ENCODE measurements at places on chromosomes 7 and 10.
A peak's percentile ranks its signal among the peaks of the same experiment; 100 is the strongest.

- DNase-seq: no peak
Measured at GRCh38 chr7:51980812-51981211, 664.2 kb upstream of the COBL start.

- no peak for DNase-seq
Measured at GRCh38 chr10:31630861-31631567, 297.6 kb downstream of the ARHGAP12 start.

- DNase-seq: no peak
Measured at GRCh38 chr10:30683496-30683895, 53.9 kb upstream of the LYZL2 start.

DNA sequence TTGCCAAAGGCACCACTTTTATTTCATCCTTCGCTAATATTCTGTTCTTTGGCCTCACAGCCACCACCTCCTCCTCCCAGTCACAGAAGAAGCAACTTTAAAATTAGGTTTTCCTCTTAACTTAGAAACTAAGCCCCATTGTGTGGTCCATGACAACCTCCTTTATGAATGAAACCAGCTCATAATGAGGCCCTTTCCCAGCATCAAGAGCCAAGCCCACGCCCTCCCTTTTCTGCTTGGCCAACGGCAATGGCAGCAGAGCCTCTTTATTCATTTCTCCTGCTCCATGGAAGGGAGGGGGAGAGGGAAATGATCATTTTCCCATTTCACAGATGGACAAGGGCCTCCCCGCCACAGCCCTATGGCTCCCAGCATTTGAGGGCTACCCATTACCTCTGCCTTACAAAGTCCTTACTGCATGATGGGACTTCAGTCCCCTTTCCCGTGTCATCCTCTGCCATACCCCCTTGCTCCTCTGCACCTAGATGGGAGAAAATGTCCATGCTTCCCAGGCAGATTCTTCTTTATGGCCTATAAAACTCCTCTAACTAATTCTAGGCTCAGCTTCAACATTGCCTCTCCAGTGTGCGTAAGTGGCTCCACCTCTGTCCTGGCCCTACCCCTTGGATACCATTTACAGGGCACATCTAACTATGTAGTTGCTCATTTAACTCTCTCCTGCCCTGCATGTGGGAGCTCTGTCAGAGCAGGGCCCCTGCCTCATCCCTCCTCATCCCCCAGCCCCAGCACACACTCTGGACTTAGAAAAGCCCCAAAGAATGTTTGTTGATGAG is 475.5 kb downstream of the RPS24 start:
- DNase-seq: no peak

DNA sequence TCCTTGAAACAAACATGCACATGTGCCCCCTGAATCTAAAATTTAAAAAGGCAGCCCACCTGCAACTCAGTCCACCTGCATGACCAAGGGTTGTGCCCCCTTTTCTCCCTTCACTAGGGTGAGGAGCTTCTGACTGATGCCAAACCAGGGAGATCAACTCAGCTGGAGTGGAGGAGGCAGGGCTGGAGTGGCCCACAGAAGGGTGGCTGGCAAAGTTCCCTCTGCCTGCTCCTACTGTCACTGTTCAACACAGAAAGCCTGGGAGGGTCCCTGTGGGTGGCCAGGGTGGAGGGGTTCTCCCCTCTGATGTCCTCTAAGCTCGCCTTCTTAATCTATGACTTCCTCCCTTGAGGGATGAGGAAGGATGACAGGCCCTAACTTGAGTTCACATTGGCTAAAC is 55.7 kb upstream of the ANTXRL start:
- no peak for DNase-seq

DNA sequence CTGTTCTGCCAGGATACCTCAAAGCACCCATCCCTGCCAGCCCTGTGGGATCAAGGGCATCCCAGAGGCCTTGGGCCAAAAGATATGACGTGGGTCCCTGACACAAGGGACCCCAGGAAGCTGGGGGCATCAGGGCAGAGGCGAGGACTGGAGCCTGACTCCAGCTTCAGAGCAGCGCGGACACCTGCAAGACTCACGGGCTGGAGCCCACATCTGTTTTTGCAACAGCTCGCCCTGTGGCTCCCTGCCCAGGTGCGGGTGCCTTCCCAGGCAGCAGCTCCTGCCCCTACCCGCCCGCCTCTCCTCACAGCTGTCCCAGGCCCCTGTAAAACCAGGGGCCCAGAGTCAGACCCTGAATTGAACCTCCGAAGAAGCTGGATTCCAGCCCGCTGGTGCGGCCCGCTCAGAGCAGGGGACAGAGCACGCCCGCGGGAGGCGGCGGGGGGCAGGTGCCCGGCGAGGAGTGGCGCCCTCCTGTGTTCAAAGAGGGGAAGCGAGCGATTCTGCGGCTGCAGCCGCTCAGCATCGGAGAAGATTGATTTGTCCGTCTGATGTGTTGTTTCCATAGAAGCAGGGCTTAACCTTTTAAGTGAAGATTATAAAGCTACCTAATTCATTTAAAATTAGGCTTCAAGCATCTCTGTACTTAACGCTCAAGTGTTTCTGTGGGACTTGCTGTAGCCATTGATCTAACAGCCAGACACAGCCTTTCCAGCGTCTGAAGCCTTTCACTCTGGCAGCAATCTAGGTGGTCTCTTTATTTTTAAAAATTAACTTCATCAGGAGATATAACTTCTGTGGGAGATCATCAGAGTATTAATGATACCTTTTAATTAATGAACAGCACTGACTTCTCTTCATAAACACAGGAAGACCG is 88.4 kb downstream of the BEND7 start:
- DNase-seq: peak; percentile 70

GRCh38 chr7:42735081-42735480 is 176.8 kb downstream of the C7orf25 start:
- no peak for DNase-seq

DNA sequence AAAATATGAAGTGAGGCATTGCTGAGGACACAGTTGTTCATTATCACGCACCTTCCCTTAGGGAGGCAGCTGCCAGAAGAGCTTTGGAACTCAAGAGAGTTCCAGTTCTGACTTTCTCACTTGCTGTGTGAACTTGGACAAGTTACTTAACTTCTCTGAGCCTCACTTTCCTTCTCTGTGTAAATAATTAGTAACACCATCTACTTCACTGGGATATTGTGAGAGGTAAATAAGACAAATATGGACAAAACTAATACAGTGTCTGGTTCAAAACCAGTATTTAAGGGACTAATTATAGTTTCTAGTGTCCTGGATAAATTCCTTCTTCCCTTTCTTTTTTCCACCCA is 6.3 kb upstream of the SLC13A4 start:
- no peak for DNase-seq

- no peak for DNase-seq
Measured at GRCh38 chr7:77320137-77320536, 96.0 kb downstream of the GSAP start.

DNA sequence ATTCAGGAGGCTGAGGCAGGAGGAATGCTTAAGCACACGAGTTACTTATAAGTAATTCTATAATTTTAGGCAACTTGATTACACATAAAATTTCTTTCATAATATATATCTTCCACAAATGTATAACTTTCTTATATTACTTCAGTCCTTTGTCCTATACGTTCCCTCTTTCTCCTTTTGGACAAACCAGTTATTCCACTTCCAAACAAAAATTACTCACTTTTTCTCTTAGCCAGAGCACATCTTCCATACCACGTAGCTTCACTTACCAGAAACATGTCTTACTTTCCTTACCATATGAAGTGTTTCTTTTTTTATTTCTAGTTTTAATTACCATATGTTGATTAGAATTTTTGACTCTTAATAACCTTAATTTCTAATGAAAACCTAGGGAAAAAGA is 64.6 kb downstream of the ARL5B start:
- DNase-seq: no peak

DNA sequence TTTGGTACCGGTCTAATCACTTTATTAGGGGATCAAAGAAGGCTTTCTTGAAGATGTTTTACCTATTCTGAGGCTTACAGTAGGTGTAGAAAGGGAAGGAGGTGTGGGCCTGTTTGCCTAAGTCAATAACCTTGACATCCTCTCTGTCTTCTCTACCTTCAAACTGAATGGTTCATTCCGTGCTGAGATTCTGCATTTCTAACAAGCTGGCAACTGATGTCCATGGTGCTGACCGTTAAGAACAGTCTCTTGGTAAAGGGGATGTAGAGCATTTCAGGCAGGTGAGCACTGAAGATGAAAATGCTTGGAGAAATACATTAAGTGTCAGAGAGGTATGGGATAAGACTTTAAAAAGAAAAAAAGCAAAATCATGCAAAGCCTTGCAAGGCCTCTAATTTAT is 51.5 kb upstream of the DGKB start:
- DNase-seq: no peak

GRCh38 chr7:98369726-98370125 is 31.2 kb downstream of the BAIAP2L1 start:
- DNase-seq: no peak

DNA sequence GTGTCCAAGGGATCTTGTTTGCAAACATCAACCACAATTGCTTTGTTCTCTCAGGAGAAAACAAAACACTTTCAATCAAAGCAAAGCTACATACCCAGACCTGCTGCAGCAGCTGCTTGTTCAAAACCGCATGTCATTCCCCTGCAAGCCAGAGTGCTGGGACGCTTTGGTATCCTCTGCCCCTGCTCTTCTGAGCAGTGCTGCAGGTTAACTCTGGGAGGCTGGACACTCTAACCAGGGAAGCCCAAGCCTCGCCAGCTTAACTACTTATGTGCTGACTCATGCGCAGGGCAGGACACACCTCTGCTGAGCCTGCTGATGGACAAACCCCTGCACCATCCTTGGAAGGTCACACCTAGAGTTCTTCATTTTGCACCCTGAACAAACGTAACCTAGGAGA is 28.2 kb upstream of the ASAH2 start:
- no peak for DNase-seq

- DNase-seq: no peak
Measured at GRCh38 chr10:101538446-101538845, 49.6 kb downstream of the POLL start.

GRCh38 chr10:103145860-103146466 is 47.1 kb downstream of the NT5C2 start:
- DNase-seq: no peak

GRCh38 chr7:9657257-9657656 is 1223.8 kb downstream of the NXPH1 start:
- no peak for DNase-seq

GRCh38 chr10:128059266-128059981 is 66.8 kb downstream of the MKI67 start:
- no peak for DNase-seq

DNA sequence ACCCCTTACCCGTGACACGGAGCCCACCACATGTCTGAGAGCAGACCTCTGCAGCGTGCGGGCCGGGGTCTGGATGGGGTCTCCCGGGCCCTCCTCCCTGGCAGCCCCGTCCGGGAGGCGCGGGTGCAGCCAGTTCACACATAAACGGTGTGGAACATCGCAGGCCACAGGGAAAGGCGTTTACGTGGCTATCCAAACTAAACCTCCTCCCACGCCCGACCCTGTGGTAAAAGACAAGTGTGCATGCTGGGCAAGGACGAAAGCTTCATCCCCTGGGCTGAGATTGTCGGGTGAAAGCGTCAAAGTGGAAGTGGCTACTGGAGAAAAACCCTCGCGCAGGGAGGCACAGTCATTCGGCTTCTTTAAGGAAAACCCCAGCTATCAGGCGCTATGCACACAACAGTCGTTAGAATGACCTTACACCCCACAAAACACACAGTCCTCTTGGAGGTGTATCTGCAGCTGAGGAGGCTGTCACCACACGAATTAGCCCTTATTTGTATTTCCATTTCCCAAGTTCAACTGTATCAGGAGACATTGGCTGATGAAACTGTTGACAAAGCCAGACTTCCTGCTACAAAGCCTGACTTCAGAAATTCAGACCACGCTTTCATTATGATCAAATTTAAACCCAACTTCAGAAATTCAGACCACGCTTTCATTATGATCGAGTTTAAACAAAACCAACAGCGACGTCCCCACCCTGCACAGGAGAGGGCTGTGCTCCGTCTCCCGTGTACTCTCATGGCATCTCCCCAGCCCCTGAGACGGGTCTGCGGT is 15.3 kb downstream of the GPER1 start:
- DNase-seq: no peak

DNA sequence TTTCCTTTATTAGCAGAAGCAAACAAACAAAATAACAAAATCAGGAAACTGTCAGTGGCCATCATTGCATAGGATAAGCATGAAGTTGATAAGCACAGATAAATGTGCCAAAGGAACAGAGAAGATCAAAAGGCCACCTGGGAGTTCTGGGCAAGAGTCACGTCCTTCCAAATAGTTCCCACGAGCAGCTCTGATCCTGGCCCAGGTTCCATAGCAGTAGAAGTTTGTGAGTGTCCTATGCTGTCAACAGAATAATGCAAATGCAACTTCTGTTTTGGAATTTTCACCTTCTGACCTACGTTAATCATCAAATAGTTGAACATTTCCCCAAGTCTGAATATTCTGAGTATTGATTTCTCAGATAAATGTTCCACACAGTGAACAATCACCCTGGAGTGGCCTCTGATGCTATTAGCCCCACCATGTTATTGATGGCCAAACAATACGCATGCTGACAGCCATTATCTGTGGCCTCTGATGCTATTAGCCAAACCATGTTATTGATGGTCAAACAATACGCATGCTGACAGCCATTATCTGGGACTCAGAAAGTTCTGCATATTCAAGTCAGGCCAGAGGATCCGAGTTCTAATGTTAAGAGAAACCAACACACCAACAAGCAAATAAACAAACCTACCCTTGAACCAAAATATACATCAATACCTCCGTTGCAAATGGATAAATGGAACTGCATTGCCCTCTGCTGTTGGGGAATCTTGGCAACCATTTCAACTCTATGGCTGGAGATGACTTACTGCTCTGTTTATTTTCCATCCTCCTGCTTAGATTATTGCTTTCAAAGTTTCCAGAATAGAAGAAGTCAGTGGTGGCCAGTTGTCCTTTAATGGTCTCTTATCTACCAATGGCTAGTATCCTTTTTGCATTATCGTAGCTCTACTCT is 63.3 kb downstream of the MRC1 start:
- DNase-seq: no peak

- DNase-seq: no peak
Measured at GRCh38 chr10:115654961-115655360, 561.8 kb downstream of the ATRNL1 start.

GRCh38 chr10:82757901-82758300 is 882.9 kb downstream of the NRG3 start:
- DNase-seq: no peak

GRCh38 chr10:125025341-125025740 is 83.4 kb downstream of the ZRANB1 start:
- no peak for DNase-seq

DNA sequence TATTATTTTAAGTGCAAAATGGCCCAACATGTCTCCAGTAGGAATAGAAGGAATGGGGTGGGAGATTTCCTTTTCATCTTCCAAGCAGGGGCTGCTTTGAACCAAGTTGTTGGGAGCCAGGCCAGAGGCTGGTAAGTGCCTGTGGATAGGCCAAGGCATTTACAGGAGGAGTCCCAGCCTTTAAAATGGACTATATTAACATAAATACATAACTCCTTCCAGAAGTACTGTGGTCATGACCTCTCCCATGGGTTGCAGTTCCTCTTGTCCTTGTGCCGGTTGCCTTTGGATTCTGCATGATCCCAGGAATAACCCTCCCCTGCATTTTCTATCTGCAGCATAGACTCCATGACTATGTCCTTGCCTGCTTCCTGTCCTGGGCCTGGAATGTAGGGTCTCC is 95.8 kb downstream of the SEC23IP start:
- no peak for DNase-seq

- no peak for DNase-seq
Measured at GRCh38 chr10:123157210-123157609, 3.0 kb downstream of the BUB3 start.
